ENCODE measurements at places on chromosomes 4 and X.

- DNase-seq: no peak
Measured at GRCh38 chr4:22174640-22175039, 226.1 kb upstream of the KCNIP4 start.

DNA sequence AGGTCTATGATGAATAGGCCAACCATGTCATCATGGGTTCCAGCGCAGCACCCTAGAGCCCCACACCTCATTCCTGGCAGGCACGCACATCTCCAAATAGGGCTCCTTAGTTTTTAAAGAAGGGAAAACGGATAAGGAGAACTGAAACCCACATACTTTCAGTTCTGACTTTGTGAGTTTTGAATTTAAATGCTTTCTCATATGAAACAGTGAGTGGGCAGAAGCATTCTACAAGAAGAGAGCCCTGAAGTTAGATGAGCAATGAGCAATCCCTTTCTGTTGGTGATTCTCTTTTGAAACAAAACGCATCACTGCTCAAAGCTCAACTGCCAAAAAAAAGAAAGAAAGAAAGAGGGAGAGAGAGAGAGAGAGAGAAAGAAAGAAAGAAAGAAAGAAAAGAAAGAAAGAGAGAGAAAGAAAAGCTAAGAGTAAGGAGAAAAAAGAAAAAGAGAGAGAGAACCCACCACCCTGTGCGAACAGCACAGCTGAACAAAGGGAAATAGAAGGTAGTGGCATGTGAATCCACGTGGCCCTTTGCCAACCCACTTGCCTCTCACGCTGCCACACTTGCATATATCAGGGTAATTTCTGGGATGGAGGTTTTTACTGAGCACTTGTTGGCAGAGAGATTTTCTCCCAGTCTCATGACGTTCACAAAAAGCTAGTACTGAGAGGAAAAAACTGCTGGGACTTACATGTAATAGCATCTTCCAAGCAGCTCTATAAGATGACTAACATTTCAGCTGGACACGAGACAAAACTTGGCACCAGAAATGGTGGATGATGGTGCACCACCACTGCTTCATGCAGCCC is 31.0 kb downstream of the TMSB4X start:
- no peak for DNase-seq

DNA sequence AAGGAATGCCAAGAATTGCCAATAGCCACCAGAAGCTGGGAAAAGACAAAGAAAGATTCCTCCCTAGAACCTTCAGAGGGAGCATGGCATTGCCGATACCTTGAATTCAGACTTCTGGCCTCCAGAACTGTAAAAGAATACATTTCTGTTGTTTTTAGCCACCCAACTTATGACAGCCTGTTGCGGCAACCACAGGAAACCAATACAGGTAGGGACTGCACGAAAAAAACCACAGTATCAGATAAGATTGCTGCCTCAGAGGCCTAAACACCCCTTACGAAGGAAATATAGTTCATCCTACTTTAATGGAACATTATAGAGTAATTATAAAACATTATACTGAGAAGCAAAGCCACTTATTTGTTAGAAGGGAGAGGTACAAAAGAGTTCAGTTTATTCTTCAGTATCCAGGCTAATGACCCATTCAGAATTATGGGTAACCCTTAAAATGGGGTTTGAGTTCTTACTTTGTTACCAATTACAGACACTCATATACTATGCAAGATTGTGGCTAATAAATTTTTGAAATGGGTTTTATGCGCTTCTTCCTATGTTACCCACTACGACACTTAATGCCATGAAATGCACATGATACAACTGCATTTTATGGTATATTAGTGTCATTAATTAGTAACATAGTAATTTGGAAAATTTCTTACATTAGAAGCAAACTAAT is 37.4 kb upstream of the SMIM10L2A start:
- peak; percentile 44 for DNase-seq

DNA sequence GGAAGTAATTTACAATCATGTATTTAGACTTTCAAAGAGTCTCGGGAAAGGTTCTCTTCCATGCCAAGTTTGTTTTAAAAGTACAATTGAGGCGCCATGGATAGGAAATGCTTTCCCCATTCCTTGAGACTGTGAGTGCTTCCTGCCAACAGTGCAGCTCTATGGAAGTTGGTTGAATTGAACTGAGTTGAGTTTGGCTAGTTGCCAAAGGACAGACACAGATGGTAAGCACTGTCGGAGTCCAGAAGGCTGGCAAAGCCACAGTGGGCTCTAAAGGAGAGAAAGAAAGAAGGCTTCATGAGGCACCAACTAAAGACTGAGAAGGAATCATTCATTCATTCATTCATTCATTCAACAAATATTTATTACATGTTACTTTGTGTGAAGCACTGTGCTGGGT is 4.3 kb upstream of the KCNE5 start:
- no peak for DNase-seq

DNA sequence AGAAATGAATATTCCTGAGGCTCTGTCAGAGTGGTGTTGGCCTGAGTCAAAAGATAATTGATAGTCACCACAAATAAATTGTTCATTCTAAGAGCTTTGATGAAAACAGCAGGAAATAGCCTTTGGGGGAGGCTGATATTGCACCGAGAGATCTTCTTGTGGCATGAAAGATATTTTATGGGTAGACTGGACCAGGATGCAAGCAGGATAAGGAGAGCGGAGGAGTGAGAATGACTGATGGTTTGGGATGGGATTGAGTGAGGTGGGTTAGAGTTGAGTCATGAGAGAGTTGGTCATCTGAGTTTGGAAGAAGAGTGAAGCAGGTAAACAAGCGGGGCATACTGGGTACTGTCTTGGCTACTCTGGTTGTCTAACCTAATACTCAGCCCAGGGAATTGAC is 88.7 kb downstream of the REPS2 start:
- no peak for DNase-seq

DNA sequence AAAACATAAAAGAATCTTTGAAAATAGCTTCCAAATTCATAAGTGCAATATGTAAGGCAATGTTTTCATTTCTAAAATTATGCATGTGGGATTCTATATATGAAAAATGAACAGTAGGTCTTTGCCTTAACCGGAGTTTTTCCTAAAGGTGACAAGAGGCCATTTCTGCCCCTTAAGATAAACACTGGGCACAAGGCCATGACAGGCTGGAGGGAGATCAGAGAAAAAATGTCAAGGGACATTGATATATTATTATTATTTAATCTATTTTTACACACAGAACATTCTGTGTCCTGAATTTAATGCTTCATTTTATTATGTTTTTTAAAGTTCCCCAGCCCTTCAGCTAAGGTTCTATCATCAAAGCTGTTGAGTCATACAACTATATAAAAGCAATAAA is 118.8 kb downstream of the CHM start:
- no peak for DNase-seq

GRCh38 chrX:42495139-42495538 is 282.8 kb downstream of the PPP1R2C start:
- no peak for DNase-seq

- DNase-seq: peak; percentile 49
Measured at GRCh38 chrX:74925225-74926088, at the start of gene NEXMIF. TSS of gene NEXMIF (minus strand) at chrX:74925452.

GRCh38 chr4:65617416-65617815 is 52.9 kb downstream of the EPHA5 start:
- DNase-seq: no peak

GRCh38 chr4:1379801-1380331 is 26.4 kb downstream of the NKX1-1 start:
- no peak for DNase-seq

- DNase-seq: no peak
Measured at GRCh38 chr4:112857461-112857860, 192.0 kb upstream of the ANK2 start.

- no peak for DNase-seq
Measured at GRCh38 chr4:29948858-29949257, 771.3 kb upstream of the PCDH7 start.

GRCh38 chrX:22296871-22297270 is 24.2 kb downstream of the CBLL2 start:
- no peak for DNase-seq

DNA sequence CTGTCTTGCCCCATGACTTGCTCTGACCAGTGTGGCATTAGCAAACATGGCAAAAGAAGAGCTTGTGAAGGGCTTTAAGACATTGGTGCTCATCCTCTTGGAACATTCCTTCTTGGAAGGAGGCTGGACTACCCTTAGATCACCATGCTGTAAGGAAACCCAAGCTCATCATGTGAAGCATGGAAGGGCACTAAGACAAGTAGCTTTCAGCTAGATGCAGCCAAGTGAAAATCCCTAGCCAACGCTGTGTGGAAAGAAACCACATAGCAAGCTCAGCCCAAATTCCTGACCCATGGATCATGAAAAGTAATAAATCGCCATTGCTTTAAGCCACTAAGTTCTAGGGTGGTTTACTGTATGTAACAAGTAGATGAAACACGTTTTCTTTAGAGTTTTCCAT is 12.4 kb upstream of the PACRGL start:
- DNase-seq: no peak

GRCh38 chr4:169439244-169439643 is 168.5 kb upstream of the SH3RF1 start:
- no peak for DNase-seq

DNA sequence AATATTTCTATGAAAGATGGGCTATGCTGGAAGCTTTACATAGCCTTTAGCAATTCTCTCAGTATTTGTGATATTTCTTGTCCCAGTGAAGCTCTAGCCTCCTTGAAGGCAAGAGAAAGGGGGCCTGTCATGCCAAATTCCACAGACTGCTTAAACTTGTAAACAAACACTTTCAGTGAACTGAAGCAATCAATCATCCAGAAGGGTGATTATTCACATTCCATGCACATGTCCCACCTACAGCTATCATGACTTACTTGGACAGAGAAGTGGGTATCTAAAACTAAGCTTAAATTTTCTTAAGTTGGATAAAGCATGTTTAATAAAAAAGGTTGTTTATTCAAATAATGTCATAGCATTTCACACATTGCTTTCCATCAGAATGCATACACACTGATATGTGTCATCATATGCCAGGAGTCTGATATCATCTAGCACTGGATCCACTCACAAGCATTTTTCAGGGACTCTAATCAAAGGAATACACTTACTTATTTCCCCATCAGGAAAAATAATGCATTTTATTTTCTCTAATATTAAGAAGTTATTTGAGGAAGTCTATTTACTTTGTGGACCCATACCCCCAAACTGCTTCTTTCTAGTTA is 1.2 kb upstream of the FSTL5 start:
- DNase-seq: no peak

GRCh38 chr4:108313546-108314339 is 145.0 kb upstream of the LEF1 start:
- no peak for DNase-seq

- no peak for DNase-seq
Measured at GRCh38 chr4:175927121-175927520, 115.1 kb upstream of the GPM6A start.

Data from NB4 (cell line).